Activated CD8-positive, alpha-beta T cell treated with anti-CD3 and anti-CD28 coated beads, Interleukin-2, amount 10 ng/mL, durations not matched to agents 7 days and 5 days (primary cell): ENCODE measurements at places on chromosomes 6 and 20. TPM values are rescaled to one million over a fixed set of nuclear protein-coding genes. Genes with fewer than 3 reads are reported as not detected.

The THBD gene
- not detected for total RNA-seq

DNA sequence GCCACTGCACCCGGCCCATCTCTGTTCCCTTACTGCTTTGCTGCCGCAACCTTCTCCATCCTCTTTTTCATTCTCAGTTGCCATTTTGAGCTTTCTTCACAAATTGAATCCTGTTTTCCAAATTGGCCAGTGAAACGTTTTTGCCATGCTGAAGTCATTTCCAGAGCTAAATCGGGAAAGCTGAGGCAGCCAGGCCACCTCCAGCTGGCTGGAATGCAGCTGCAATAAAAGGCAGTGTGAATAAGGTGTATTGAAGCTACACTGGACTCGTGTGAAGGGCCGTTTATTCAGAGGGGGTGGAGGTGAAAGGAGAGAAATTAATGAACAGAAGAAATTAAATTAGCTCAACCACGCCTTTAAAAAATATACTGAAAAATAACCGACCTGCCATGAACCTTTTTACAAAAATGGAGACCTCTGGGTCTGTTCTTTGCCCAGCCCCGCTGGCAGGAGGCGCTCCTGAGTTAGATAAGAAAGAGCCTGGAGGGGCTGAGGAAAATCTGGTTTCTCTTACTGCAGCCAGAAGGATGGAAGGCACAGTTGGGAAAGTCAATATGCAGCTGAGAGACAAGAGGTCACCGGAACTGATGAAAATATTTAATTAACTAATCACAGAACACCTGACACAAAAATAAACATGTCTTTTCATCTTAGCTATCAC, 283.9 kb downstream of the FOXC1 start:
- DNase-seq, result no peak

GRCh38 chr20:48066246-48066645, 281.0 kb upstream of the SULF2 start:
- no peak for DNase-seq

DNA sequence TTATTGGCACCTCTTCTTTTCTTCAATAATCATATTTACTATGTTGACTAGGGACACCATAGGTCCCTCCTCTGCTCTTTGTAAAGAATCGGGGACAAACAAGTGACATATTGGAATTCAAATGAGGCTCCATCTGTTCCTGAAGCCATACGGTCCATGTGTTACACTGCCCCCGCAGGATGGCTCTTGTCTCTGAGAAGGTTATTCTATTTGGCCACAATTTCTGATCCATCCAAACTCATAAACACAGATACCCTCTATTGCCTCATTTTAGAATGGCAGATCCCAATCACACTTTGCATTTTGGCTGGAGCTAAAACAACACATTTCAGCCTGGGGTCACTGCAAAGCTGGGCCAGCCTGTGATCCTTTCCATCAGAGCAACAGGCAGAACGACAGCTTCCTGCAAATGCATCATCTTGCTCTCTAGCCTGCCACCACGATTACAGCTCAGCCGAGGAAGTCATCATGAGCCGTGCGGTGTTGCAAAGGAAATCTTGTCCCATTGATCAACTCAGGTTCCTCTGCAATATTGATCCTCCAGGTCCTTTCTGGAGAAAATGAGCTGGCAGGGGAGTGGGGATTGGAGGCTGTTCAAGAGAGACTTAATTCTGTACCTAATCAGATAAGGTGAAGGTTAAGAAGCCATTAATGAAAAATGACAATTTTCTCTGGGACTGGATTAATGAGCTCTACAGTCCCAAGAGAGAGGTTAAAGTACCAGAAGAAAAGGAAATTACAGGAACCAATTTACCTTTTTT, 73.1 kb downstream of the AGPAT4 start:
- DNase-seq, result no peak
